ENCODE measurements at places on chromosomes 3 and 15. TPM values are rescaled to one million over a fixed set of nuclear protein-coding genes. Genes with fewer than 3 reads are reported as not detected.

The CALML4 gene
- total RNA-seq = 14.2 TPM

The UBXN7 gene
- 18.3 TPM for total RNA-seq

The OSBPL10 gene
- 12.2 TPM for total RNA-seq

The ADGRG7 gene
- not detected for total RNA-seq

The PIGZ gene
- total RNA-seq = 12.9 TPM

The TM4SF1 gene
- 75.4 TPM for total RNA-seq

The IGSF10 gene
- 4.0 TPM for total RNA-seq

The CD200R1L gene
- not detected for total RNA-seq

The ACTC1 gene
- total RNA-seq = 8.7 TPM

The C3orf22 gene
- total RNA-seq = not detected

The TMC3 gene
- total RNA-seq = 0.52 TPM

The AHSG gene
- total RNA-seq = not detected

The SH3GL3 gene
- total RNA-seq = 0.19 TPM
